ENCODE measurements at places on chromosomes 13 and 19. TPM values are rescaled to one million over a fixed set of nuclear protein-coding genes. Genes with fewer than 3 reads are reported as not detected.

- no peak for DNase-seq
- H3K4me3 ChIP-seq: no peak overlapping the region
- H3K4me1 ChIP-seq: no peaks in the 10 kb centered on the region
- H3K36me3 ChIP-seq: no peaks in the 10 kb centered on the region
- no peak overlapping the region for H3K27ac ChIP-seq
Measured at GRCh38 chr19:23460656-23461055, 65.4 kb upstream of the ZNF91 start.

DNA sequence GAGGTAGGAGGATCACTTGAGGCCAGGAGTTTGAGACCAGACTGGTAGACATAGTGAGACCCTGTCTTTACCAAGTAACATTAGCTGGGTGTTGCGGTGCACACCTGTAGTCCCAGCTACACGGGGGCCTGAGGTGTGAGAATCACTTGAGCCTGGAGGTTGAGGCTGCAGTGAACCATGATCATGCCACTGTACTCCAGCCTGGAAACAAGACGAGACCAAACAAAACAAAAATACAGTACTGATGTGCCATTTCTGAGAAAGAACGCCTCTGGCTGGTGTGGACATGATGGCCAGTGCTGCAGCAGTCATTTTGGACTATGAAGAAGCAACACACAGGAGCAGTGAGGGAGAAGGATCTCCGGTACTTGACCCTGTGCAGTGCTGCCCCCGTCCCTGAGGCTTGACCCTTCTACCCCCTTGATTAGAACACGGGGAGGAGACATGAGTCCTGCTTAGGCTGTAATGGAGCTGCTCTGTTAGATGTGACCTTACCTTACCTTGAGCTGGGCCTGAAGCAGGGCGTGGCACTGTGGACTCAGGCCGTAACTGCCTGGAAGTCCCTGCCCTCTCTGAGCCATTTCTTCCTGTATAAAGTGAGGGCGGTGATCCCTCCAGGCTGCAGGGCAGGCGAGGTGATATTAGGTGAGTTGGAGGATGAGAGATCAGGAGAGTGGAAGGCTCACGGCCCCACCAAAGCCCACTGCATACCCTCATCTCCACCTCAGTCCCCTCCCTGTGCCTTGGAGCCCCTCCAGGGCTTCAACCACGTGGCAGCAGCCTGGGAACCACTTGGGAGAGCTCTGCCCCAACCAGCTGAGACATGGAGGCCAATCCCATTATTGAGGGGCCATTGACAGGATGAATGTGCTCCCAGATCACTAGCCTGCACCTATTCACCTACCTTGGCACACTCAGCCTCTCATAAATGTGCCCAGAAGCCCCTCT is 5.9 kb downstream of the RPL18A start:
- no peak overlapping the region for H3K4me3 ChIP-seq
- H3K27me3 ChIP-seq: no peaks in the 10 kb centered on the region
- peaks cover 19% of the 10 kb centered on the region for H3K4me1 ChIP-seq

DNA sequence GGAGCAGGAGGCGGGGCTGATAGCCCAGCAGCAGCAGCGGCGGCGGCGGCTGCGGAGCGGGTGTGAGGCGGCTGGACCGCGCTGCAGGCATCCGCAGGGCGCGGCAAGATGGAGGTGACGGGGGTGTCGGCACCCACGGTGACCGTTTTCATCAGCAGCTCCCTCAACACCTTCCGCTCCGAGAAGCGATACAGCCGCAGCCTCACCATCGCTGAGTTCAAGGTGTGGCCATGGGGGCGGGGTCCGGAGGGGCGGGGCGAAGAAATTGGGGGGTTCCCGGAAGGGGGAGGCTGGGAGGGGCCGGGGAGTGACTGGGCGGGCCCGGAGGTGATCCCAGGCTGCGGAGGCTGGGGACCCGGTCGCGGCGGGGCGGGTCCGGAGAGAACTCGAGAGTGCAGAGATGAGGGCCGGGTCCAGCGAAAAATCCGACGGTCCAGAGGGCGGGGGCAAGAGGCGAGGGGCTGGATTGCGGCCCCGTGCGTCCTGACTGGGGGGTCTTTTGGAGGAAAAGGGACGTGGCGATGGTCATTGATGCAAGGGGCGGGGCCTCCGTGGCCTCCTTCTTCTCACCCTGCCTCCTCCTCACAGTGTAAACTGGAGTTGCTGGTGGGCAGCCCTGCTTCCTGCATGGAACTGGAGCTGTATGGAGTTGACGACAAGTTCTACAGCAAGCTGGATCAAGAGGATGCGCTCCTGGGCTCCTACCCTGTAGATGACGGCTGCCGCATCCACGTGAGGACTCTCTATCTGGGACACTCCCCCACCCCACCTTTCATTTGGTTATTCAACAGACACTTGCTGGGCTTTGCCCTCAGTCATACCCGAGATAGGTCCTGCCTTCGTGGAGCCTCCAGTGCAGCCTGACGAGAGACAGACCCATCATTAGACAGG is at the start of gene TBCB:
TBCB (plus strand) TSS at position 16 of the 891 bp plus-strand sequence; CDS start at position 109, 93 bp downstream.
- peaks cover 30% of the 10 kb centered on the region for H3K4me1 ChIP-seq
- DNase-seq: no peak
- peak within 1 kb of the TSS; percentile 80 for H3K27ac ChIP-seq

- DNase-seq: no peak
- no peak overlapping the region for H3K4me3 ChIP-seq
- H3K4me1 ChIP-seq: peaks cover 93% of the 10 kb centered on the region
- no peaks in the 10 kb centered on the region for H3K27me3 ChIP-seq
- no peak overlapping the region for H3K27ac ChIP-seq
Measured at GRCh38 chr19:16589917-16590316, 17.7 kb upstream of the SLC35E1 start.

ZNF208 gene
- 9.7 TPM for total RNA-seq

DNA sequence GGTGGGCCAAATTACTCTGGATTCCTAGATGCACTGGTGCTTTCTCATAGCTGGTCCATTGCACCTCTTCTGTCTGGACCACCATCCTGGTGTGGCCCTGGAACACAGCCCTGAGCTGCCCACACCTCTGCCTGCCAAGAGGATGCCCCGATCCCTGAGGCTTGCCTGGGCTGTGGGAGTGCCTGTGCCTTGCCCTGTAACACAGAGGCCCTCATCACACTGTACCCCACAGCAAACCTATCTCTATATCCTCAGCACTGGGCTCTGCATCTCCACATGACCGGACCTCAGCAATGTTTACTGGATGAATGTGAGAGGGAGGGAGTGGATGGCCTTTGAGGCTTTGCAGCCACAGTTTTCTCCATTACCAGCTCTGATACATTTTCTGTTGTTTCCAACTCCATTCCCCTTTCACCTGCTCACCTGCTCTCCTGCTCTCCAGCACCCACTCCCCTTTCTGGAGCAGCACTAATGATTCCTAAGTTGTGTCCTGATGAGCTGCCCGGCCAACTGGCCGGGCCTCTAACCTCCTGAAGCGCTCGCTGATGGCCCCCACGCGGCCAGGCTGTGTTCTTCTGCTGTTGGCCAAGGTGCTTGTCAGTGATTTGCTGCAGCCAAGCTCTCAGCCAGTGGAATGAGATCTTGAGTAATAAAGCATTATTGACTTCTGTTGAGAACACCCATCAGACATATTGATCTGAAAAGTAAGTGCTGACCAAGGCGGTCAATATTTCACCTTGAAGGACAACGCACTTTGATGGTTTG is 232.6 kb downstream of the TEX29 start:
- H3K4me1 ChIP-seq: no peaks in the 10 kb centered on the region
- no peak overlapping the region for H3K4me3 ChIP-seq
- no peaks in the 10 kb centered on the region for H3K27me3 ChIP-seq
- no peaks in the 10 kb centered on the region for H3K36me3 ChIP-seq
- H3K27ac ChIP-seq: no peak overlapping the region

CCL25 gene
- total RNA-seq: not detected

GRCh38 chr19:44202470-44202869 is 9.9 kb upstream of the ZNF227 start:
- no peak overlapping the region for H3K4me3 ChIP-seq
- H3K36me3 ChIP-seq: no peaks in the 10 kb centered on the region
- no peak for DNase-seq
- no peaks in the 10 kb centered on the region for H3K27me3 ChIP-seq
- peaks cover under 1% of the 10 kb centered on the region for H3K4me1 ChIP-seq

COMP gene
- not detected for total RNA-seq

GPR4 gene
- not detected for total RNA-seq

- H3K27ac ChIP-seq: no peak overlapping the region
- H3K4me3 ChIP-seq: no peak overlapping the region
- H3K27me3 ChIP-seq: no peaks in the 10 kb centered on the region
- H3K4me1 ChIP-seq: peaks cover 12% of the 10 kb centered on the region
Measured at GRCh38 chr13:28654276-28654675, 4.7 kb upstream of the POMP start.

GRCh38 chr13:73307481-73307880 is 248.7 kb downstream of the KLF5 start:
- no peaks in the 10 kb centered on the region for H3K27me3 ChIP-seq
- H3K4me1 ChIP-seq: no peaks in the 10 kb centered on the region
- H3K36me3 ChIP-seq: no peaks in the 10 kb centered on the region
- no peak overlapping the region for H3K4me3 ChIP-seq
- no peak for DNase-seq

DNA sequence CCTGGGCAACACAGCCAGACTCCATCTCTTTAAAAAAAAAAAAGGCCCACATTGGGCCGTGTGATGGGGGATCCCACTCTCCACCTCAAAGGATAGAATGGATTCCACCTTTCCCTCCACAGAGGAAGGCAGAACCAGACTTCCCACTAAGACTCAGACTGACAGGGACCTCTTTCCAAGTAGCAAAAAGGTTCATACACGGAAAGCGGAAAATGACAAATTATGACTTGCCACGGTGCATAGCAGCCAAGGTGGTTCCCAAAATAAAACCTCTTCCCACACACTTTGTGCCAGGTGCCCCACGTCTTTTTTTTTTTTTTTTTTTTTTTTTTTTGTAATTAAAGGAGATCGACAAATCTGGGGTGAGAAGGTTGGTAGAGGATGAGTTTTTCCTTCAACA is 14.4 kb upstream of the TTYH1 start:
- no peaks in the 10 kb centered on the region for H3K27me3 ChIP-seq
- H3K4me3 ChIP-seq: no peak overlapping the region
- no peak for DNase-seq
- no peaks in the 10 kb centered on the region for H3K36me3 ChIP-seq

All from CD4-positive, alpha-beta memory T cell (primary cell).